ENCODE measurements at places on chromosomes 5 and 9.

- DNase-seq = no peak
These were observed 31.2 kb upstream of the FABP6 start for GRCh38 chr5:160198146-160198545.

GRCh38 chr9:113896713-113897112, 20.6 kb downstream of the ZNF618 start:
- no peak for DNase-seq

- no peak for DNase-seq
These were observed 5.5 kb upstream of the PSAT1 start for GRCh38 chr9:78291240-78291925.

DNA sequence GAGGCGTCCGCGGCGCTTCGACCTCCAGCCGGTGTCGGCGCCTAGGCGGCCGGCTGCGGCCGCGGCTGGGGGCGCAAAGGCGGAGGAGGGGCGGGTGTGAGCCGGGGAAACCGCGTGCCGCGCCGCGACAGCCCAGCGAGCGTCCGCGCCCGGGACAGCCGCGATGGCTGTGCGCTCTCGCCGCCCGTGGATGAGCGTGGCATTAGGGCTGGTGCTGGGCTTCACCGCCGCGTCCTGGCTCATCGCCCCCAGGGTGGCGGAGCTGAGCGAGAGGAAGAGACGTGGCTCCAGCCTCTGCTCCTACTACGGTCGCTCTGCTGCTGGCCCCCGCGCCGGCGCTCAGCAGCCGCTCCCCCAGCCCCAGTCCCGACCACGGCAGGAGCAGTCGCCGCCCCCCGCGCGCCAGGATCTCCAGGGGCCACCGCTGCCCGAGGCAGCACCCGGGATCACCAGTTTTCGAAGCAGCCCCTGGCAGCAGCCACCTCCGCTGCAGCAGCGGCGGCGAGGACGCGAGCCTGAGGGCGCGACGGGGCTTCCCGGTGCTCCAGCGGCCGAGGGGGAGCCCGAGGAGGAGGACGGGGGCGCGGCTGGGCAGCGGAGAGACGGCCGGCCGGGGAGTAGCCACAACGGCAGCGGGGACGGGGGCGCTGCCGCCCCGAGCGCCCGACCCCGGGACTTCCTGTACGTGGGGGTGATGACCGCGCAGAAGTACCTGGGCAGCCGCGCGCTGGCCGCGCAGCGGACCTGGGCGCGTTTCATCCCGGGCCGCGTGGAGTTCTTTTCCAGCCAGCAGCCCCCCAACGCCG, 605 bp downstream of the CHSY3 start:
- DNase-seq = no peak

DNA sequence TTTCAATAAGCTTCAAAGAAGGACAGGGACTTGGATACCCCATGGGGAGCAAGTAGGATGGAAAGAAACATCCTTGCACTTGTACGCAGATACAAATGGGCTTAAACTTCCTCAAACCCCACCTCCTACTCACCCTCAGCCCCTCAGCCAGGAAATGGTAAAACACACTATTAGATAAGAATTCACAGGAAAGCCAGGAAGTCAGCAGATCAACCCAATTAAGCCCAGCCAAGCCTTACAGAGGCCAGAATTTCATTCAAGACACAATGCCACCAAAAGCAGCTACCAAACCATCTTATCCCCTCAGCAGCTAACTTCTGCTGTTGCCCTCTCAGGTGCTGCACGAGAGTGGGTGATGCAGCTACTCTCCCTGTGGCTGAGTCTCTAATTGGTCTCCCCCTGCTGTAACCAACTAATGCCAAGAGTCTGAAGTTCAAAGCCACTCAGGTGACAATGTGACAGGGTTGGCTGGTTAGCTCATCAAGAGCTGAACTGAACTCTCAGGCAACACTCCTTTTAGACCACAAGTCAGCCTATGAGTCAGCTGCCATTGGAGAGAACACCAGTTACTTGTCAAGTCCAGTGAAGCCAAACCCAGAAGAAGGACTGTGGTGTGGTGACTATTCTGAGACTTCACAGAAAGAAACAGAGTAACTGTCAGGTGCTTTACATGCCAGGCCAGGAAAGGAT, 201.9 kb downstream of the ZNF608 start:
- no peak for DNase-seq

- no peak for DNase-seq
These were observed 15.0 kb upstream of the MRNIP start for GRCh38 chr5:179873588-179874110.

GRCh38 chr9:5586391-5586802, 42.5 kb upstream of the RIC1 start:
- no peak for DNase-seq

All from midbrain (tissue), 1 donor.